ENCODE measurements at places on chromosomes 5 and 9.
A peak's percentile ranks its signal among the peaks of the same experiment; 100 is the strongest.

GRCh38 chr9:89408628-89409101, 89.2 kb downstream of the SEMA4D start:
- no peak for DNase-seq

GRCh38 chr9:97793067-97793466, 60.0 kb upstream of the FOXE1 start:
- no peak for DNase-seq

GRCh38 chr9:89878687-89879086, 273.9 kb downstream of the GADD45G start:
- DNase-seq = peak; percentile 88

GRCh38 chr5:115530426-115530825, 14.1 kb downstream of the FEM1C start:
- no peak for DNase-seq

- no peak for DNase-seq
These were observed 73.6 kb downstream of the DOCK2 start for GRCh38 chr5:169710675-169711074.

- no peak for DNase-seq
These were observed 126.1 kb downstream of the ESM1 start for GRCh38 chr5:54859316-54859715.

GRCh38 chr5:80919678-80920196, 40.4 kb upstream of the RASGRF2 start:
- DNase-seq = no peak

GRCh38 chr9:109519366-109519765, 21.3 kb upstream of the PTPN3 start:
- no peak for DNase-seq

- no peak for DNase-seq
These were observed 491.2 kb upstream of the TLE4 start for GRCh38 chr9:79080536-79080935.

DNA sequence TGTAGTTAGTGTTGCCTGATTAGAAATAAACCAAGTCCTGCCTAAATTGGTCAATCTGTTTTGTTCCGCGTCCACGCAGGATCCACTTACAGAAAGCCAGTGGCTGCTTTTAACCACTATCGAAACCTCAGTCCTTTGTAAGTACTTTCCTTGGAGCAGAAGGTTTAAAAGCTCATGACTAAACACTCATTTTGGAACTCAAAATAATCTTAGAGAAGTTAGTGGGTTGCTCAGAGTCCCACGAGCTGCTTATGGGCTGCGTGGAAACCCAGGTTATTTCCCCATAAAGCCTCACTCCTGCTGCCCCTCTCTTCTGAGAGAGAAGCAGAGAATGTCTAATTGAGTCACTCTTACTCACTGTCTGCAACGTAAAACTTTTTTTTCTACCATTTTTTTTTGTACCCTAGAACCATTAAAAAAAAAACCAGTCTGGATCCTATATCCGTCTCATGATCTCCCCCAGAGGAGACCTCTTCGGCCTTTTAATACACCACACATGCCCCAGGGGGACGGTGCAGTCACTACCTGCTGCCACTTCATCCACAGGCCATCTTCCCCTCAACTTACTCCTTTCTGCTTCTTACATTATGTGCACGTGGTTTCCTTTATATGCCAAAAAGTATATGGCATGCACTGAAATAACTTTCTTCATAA, 7.6 kb downstream of the BASP1 start:
- no peak for DNase-seq

- no peak for DNase-seq
These were observed 33.9 kb downstream of the PRELID2 start for GRCh38 chr5:145801195-145801594.

DNA sequence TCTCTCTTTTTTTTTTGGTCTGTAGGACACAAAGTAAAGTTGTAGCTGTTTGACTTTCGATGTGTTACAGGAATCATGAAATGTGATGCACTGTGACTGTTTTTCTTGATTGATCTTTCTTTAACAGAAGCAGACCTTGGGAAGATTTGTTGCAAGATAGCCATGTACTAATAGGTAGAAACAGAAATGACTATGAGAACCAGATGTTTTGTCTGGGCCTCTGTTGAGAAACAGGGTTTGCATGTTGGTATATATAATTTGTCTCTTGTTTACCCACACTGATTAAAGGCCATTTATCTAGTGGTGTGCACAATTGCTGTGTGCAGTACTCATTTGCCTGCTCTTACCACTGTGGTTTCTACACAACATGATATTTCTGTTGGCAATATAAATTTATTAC, 125.1 kb downstream of the HACD4 start:
- no peak for DNase-seq

DNA sequence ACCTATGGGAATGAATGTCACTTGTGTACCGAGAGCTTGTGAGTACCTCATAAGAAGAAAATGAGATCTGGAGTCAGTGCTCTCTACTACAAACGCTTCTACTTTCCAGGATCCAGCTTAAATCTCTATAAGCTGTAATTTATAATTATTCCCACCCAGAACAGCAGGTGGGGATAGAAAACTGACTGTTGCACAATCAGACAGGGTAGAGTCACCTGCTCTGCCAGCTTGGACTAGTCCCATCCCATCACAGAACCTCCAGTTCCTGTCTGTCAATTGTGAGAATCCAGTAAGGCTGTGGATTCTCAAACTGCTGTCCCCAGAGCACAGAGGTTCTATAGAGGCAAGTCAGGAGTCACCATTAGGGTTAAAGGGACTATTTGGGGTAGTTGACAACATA, 2.0 kb downstream of the SPINK7 start:
- DNase-seq = no peak

DNA sequence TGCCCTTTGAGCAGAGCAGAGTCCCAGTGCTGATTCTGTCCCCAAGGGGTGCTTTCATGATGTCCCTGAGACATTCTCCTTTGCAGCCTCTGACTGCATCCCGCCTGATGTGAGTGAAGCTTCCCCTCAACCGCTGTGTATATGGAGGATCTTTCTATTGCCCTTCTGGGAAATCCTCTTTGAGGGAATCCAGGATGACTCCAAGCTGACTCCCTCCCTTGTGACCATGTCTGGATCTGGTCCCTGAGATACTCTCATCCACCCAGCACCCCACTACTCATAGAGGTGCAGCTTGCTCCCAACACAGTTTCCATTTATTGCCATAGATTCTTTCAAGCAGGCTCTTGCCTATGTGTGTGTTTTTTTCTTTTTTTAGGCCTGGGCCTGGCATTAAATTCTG, 216.5 kb downstream of the SEC61B start:
- DNase-seq = no peak

- no peak for DNase-seq
These were observed 1.1 kb downstream of the EPB41L4B start for GRCh38 chr9:109319626-109320241.

DNA sequence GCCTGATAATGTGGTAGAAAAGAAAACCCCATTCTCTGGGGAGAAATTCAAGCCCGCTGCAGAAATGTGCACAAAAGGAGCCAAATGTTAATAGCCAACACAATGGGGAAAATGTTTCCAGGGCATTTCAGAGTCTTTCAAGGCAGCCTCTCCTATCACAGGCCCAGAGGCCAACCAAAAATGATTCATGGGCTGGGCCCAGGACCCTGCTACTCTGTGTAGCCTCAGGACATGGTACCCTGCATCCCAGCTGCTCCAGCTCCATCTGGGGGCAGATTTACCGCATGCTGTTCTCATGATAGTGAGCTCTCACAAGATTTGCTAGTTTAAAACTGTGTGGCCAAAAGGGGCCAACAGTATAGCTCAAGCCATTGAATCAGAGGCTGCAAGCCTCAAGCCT, 41.1 kb downstream of the RAPGEF6 start:
- DNase-seq = no peak

DNA sequence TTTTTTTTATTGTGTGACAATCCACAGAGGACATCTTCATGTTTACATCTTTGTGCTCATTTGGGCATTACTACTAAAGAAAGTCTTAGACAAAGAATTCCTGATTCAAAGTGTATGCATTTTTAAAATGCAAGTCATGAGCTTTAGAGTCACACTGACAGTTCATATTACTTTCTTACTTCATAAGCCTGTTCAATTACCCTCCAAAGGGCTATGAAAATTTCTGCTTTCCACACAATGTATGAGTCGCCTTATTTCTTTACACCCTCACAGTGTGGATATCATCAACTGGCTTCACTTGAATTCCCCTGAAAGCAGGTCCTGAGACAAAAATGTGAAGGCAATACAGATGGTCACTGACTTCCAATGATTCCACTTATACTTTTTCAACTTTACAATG, 280.4 kb upstream of the PTGER4 start:
- no peak for DNase-seq

DNA sequence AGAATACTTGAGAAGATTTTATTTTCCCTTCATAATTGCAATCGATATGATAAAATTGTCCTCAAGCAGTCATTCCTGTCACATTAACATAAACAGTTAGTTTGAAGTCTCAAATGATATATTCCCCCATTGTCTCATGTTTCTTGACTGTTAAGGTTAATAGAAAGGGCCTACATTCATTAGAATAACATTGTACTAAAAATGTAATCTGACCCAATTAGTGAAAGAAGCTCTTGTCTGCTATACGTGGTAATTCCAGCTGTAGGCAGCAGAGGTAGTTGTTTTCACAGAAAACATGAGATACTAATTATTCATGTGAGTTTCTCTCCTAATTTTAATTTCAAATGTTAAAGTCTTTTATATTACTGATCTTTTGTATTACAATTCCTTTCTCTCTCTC, 25.9 kb upstream of the AP3B1 start:
- DNase-seq = no peak

DNA sequence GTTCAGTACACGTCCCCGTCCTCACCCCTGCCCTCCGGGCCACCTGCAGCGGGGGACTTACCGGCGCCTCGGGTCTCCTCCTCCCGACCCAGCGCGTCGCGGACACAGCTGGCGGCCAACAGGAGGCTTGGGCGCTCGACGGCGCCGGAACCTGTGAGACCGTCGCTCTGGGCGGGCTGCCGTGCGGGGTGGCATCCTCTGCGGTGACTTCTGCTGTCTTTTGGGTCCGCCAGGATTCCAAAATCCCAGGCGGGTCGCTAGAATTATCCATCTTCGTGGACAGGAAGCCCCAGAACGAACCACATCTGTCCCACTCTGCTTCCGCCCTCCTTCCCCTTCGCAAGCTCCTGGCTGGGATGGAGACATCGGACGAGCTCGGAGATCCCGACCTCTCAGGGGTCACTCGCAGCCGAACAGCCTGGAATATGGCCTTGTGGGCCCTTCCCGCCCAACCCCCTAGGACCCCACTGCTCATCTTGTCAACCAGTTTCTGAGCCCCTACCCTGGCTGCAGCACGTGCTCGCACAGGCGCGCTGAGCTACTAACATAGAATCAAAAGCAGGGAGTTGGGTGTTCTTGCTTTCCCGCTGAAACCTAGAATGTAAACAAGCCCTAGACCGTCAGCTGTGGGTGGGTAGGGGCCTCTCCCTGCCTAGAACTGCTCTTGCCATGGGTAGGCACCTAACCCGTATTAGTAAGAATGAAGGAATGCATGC, 947 bp upstream of the MARCHF3 start:
- DNase-seq = no peak

DNA sequence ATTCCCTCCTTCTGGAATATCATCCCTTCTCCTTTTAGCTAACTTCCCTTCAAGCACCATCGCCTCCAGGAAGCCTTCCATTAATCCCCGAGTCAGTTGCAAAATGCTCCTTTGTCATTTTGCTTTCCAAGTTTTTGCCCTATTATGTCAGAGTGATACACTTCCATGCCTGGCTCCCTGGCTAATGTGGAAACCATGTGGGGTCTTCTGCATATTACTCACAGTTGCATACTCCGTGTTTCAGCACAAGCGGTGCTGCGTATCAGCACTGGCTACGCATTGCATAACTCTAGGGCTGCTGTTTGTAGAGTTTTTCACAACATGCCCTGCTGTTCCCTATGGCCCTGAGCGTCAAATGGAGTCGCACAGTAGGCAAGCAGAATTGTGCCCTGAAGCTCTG, 1.9 kb downstream of the TEX53 start:
- DNase-seq = no peak

DNA sequence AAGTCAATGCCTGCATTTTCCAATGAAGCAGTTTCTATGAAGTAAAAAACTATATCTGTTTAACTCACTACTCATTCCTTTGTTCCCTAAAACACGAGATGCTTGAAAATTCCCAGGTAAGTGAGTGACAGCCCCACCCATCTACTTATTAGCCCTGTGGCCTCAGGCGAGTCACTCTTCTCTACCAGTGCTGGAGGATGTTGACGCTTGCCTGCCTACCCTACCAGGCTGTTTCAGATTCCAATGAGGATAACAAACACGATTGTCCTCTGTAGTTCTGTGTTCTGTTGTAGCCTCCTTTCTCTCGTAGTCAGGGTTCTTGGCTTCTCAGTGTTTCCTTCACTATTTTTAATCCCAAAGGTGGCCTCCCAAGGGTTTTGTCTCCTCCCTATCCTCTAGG, 388.8 kb downstream of the KDM4C start:
- DNase-seq = no peak

GRCh38 chr5:27129926-27130325, 91.5 kb upstream of the CDH9 start:
- DNase-seq = no peak

GRCh38 chr9:128877852-128878251, 3.9 kb downstream of the KYAT1 start:
- DNase-seq = no peak

DNA sequence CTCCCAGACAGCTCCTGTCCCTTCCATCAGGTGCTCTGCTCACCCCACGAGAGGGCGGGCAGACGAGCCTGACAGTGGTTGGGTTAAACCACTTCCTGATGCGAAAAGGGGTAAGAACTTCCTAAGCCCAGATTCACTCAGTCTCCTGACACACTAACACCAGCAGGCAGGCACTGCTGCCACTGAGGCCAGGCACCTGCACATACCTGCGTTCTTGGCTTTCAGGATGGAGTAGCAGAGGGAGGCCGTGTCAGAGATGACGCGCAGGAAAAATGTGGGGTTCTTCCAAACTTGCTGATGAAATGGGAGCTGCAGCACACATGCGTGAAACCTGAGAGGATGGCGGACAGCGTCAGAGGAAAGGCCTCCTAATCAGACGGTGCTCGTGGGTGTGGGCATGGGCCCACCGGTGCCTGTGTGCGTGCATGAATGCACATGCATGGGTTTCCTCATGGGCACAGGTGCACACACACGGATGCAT, 29.9 kb downstream of the SLC6A18 start:
- DNase-seq = no peak

DNA sequence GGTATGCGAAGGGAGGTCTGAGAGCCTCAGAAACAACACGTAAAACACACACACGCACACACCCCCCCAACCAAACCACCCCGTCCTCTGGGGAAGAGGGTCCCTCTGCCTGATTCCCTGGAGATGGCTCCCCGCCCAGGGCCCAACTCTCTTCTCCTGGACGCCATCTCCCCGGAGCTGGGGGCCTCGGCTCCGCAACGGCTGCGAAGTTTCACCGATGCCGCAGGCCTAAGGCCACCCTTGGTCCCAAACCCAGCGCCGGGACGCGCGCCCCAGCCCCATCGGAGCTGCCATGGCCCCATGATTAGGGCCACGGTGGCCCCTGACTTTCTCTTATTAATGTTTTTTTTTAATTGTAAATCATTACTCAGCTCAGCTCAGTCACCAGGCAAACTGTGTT, 181.4 kb upstream of the TBCA start:
- DNase-seq = no peak

- DNase-seq = no peak
These were observed 83.9 kb upstream of the NIPBL start for GRCh38 chr5:36792560-36793180.

Data from left ventricle myocardium inferior (tissue), 1 donor.